GM19239 (cell line): ENCODE measurements at places on chromosomes 5 and 9.

DNA sequence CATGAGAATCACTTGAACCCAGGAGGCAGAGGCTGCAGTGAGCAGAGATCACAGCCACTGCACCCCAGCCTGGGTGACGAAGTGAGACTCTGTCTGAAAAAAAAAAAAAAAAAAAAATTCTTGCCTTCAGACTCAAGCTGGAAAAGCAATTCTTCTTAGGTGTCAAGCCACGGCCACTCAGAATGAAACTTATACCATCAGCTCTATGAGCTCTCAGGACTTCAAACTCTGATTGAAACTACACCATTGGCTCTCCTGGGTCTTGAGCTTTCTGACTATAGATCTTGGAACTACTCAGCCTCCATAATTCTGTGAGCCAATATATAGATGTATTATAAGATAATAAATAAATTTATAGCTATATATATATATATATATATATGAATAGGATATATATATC, 12.9 kb upstream of the FGF10 start:
- DNase-seq, result no peak

DNA sequence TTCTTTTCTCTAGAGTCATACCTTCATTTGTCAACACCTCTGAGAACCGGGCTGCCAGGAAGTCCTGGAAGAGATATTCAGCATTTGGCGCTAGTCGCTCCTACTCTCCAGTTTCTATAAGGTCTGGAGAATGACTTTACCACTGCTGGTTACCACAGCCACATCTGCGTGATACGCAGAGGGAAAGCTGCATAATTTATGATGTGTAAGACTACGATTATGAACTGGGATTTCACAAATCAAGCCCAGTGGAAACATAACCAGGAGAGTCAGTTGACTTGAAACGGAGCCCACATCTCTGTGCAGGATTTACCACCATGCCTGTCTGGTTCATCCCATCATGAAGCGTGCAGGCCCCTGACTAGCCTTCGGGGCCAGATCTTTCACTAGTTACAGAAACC, 72.6 kb downstream of the FGF1 start:
- no peak for DNase-seq

DNA sequence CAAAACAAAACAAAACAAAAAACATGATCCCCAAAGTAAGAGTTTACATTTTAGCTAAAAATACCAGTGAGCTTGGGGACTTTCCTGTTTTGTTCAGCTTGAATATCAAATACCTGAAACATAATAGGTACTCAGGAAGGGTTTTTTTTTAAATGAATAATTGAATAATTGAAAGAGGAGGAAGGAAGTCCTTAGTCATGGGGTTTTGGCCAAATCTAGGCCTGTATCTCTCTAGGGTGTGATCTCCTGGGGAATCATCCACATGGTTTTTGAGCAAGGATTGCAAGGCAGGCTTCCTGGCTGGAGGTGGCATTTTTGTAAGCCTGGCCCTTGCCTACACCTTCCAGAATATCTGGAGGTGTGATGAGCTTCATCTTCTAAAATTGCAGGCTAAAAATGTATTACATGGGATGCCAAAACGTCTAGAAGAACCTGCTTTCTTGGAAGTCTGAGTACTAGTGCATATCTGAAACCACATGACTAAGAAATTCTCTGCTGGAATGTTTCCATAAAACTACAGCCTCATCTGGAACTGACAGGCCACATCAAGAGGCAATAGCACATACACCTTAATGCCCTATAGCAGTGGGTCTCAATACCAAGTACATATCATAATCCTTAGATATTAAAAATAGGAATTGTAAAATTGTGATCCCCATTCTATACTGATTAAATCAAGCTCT, 10.4 kb downstream of the C9 start:
- no peak for DNase-seq

- DNase-seq, result no peak
Measured at GRCh38 chr9:93081931-93082330, 14.1 kb upstream of the CARD19 start.

DNA sequence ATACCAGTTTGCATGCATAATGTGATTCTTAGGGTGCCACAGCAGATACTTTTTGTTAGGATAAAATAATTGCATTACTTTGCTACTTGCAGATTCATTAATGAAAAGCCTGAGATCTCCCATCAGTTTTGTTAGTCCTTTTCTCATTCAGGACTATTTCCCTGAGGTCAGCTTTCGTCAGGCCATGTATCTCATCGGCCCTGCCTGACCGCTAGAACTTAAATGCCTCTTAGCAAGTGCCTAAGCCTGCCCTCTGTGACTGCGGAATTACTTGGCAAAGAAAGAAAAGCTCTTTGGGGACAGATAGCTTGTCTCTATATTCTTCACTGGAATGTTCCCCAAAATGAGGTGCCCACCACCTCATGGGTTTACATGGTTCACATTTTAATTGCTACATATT, 147.8 kb downstream of the KCTD16 start:
- no peak for DNase-seq

DNA sequence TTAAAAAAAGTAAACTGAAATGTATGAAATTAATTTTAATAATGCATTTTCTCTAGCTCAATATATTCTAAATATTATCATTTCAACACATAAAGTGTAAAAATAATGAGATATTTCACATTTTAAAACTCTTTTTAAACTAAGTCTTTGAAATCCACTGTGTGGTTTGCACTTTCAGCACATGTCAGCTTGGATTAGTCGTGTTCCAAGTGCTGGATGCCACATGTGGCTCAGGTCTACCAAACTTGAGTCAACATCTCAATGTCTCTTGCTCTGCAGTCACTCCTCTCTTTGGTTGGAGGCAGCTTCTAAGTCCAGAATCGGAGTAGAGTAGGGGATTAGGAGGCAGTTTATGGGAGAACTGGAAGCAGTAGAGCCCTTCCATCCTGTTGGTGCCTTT, 173.7 kb upstream of the ANKRD55 start:
- no peak for DNase-seq

DNA sequence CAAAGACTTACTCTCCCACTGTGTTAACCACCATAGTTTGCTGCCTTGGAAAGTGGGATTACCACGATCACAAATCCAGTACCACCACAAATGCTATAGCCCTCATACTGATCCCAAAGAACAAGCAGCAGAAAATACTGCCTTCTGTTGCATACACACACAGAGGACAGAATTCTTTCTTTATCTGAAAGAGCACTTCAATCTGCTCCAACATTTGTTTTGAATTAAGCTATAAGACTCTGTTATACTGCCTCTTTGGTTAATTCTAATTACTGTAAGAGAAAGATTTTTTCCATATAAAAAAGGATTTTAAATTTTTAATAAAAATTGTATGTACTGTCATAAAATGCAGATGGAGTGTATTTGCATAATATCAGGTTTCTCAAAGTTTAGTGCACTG, 69.8 kb downstream of the YIPF5 start:
- no peak for DNase-seq

DNA sequence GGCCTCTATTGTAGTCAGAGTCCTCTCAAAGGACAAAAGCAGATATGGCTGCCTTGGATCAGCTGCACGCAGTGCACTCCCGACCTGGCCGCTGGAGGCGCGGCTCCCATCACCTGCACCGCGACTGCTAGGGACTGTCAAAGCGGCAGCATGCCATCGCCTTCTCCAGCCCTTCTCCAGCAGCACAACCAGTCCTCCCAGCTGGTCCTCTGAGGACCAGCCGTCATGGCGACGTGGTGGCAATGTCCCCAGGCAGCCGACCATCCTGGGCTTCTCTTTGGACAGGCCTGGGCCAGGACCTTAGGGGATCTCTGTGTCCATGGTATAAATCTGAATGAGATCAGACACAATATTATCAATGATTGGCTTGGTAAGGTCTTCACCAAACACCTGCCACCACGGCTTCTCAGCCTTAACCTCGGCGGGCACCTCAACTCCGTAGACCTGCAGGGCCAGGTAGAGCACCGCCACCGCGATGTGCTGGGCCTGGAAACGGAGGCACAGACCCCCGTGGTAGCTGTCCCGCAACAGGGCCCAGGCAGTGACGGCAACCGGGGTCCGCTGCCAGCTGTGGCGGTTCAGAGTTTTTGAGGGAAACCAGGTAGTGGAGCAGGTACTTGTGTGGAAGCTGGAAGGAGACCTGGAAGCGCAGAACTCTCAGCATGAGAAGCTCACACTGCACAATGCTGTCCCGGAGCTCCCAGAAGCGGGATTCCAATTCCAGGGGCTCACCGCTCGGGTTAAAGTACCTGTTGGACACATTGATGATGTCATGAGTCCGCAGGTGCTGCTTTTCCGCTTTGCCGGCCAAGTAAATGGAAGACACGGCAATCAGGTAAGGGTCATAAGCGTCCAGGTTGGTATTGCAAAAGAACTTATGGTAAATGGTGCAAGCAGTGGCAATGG, 8.5 kb downstream of the DUSP1 start:
- DNase-seq, result no peak

DNA sequence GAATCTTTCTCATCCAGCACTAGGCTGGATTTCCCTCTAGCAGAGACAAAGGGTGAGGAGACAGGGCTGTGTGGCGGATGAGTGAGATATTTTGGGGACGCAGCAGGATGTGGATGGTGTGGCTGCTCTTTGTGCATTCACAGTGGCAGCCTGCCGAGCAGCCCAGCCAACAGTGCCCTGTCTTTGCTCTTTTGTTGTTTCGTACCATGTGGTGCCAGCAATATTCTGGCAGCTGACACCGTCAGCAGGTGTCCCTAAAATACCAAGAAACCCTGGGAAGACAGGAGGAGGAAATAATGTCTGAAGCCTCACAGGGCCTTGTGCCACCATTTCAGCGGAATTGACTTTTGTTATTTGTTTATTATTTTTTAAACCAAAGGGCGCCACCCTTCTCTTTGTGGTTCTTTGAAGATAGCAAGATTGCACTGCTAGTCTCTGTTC, 141.4 kb downstream of the CCDC192 start:
- no peak for DNase-seq

DNA sequence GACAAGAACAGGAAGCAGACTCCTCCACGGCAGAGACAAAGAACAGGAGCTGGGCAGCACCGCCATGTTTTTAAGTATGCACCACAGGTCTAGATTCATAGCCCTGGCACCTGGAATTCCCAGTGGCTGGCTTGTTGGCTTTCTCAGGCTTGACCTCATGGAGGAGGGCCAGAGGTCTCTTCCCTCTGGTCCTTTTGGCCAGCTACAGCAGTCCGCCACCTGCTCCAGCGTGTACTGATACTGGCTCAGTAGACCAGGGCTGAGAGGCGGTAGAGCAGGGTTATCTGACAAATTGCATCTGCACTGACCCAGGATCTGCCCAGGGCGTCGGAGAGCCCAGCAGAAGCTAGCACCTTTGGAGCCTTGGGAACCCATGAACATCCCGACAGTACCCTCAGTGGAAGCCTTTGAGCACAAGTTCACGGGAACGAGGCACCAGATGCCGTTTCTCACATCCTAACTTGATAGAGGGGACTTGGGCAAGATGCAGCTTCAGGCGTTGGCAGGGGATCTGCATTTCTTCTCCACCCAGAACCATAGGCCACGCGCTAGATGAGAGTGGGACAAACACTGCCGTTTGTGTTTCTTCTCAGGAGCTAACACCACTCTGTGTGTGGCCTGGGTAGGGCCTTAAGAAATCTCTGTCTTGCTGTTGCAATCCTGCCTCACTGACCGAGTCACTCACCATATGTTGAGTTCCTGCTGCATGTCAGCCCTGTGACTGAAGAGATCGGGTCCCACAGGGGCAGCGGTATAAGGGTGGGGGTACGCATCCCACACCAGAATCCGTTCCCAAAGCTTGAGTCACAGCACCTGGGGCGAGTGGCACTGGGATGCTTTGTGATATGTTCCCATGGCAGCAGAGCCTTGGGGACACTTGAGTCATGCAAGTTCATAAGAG, 90.3 kb upstream of the OTULINL start:
- no peak for DNase-seq

DNA sequence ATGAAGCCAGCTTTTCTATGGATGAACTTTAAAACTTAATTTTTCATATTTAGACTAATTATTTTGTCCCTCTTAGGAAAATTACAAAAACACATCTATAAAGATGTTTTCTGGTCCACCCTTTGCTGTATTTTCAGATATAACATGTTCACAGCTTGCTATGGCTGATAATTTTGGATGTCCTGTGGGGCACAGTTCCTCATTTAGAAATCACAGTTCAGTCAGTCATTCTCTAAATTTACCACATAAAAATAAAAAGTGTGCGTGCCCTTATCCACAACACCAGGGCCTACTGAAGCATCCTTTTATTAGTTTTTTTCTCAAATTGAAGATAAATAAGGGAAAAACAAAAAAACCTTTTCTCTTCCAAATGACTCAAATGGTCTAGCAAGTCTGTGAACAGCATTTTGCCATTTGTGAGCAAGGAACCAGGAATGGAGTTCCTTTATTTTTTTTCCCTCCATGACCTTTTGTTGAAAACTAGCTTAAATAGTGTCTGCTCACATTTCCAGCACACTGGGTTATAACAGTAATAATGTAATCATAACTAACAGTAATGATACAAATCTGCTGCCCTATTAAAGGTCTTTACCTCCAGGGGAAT, 87.1 kb downstream of the CEMIP2 start:
- DNase-seq, result no peak

- DNase-seq, result no peak
Measured at GRCh38 chr5:126814721-126815404, 37.9 kb downstream of the LMNB1 start.

DNA sequence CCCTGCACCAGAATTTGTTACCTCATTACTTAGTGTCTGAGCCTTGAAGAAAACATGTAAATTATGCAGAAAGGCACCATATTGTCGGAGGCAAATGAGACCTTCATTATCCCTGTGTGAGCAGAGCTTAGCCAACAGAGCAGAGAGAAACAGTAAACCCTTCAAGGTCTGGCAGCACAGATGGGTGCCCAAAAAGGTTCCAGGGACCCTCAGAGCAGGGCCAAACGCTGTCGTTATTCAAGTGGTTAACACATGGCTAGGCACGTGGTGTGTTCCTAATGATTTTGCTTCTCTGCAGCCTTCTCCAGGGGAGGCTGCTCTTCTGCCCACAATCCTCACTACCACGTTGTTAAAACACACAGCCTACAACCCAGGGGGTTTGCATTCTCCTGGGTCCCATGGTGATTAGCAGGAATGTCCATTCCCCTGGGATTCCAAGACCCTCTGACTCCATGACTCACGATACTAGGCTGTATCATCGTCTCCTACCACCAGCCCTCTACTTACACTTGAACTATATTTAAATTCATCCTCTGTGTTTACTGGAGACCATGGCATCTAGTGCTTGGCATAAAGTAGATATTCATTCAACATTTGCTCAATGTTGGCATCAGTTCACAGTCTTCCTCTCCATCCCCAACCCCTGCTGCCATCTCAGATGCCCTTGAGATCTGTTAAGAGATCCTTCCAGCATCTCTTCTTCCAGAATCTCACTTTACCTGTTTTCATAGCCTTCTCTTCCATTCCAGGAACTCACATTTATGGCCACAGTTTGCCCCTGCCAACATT, 174.5 kb upstream of the RAD23B start:
- no peak for DNase-seq

DNA sequence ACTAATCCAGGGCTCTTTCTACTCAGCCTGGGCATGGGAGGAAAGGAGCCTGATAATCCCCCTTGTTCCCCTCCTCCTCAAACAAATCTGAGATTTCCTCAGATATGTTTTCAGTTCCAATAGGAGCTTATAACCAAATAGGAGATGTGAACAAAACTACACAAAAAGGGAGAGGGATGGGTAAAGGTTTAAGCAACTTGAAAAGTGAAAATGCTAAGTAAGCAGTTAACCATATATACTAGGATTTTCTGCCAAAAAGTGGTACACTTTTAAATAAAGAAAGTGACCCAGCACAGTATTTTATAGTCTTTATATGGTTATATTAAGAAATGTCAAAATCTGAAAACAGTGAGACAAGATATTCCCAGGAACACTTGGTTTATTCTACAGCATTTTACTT, 275.7 kb downstream of the BNC2 start:
- no peak for DNase-seq
